ENCODE measurements at places on chromosomes 7 and 10. TPM values are rescaled to one million over a fixed set of nuclear protein-coding genes. Genes with fewer than 3 reads are reported as not detected.

Gene FKBP6
- not detected for total RNA-seq

Gene CD36
- total RNA-seq = not detected

Gene DEPP1
- 1.7 TPM for total RNA-seq

Gene CHAT
- total RNA-seq = not detected

Gene LAMTOR4
- 155 TPM for total RNA-seq

Gene TMEM176A
- total RNA-seq = not detected
